BJ (cell line): ENCODE measurements at places on chromosomes 4 and X.

DNA sequence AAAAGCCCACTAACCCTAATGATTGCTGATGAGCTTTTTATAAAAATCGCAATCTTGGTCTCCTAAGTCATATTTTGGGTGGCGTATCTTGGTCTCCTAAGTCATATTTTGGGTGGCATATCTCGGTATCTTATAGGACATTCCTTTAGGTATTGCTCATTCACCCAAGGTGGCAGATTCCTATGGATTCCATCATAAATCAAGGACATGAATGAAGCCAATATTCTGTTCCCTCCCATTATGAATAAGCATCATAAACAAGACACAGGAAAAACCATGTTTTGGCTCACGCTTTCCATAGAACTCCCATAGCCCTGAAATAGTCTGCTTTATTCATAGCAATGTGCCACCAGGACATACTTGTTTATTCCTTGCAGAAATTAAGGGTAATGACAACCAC is 95.0 kb upstream of the CD99 start:
- no peak for DNase-seq

DNA sequence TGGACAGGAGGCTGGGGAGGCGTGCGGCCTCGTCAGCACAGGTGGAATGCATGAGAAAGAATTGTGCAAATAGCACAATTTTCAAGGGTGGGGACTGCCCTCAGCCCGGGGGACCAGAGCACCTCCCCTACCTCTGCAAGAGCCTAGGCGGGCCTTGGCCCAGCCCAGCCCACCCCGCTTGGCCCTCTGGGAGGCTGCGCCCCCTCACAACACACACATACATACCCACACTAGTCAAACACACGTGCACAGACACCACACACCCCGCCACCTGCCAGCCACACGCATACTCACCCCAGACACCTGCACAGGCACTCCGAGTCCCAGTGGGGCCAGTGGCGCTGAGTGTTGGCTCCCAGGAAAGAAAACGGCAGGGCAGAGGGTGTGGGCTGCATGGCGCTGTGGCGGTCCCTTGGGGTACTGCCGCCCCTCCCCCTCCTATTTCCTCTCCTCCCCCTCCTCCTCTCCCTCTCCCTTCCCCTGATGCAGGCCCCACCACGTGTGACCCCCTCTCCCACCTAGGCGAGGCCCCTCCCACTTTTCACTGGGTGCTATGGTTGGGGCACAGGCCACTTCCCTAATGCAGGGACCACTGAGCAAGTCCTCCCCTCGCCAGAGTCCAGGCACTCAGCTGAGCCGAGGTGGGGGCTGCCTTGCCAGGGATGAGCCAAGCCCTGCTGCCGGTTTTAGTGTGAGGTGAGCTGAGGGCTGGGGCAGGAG is 84.5 kb downstream of the FAM53A start:
- DNase-seq: no peak

GRCh38 chr4:41339812-41340809 is 83.4 kb downstream of the UCHL1 start:
- peak; percentile 94 for DNase-seq

DNA sequence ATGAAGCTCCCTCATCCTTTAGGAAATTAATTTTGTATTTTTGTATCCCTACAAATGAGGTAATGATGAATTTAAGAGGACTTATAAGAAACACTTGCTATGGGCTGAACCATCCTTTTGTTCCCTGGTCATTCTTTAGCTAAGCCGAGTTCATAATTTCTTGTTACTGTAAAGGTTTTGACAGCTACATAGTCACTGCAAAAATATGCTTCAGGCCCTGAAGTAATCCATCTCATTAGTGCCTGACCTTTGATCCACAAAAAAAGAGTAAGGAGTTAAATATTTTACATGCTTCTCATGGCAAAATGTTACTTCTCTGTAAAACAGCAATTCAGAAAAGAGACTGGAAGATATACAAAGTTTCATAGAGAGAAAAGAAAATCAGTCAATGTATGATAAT is 290.6 kb upstream of the SLIT2 start:
- DNase-seq: peak; percentile 49

- no peak for DNase-seq
Measured at GRCh38 chr4:125020089-125021034, 294.4 kb upstream of the FAT4 start.

- DNase-seq: no peak
Measured at GRCh38 chrX:101482296-101482695, 3.0 kb upstream of the ARMCX4 start.

DNA sequence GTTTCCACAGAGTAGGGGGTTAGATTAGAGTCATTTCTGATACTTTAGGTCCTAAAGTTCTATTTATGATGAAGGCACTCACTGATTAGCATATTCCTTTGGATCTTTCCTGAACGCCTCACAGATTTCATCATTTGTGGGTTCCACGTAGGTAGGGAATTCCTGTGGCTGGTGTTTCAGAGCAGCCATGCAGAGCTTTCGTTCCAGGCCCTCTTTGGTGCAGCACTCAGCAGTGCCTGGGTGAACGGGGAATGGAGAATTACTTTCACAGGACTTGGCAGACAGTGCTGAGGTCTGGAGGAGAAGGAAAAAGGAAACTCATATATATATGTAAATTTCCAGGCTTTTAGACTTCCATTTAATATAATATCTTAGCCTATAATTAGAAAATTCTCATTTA is 18.5 kb downstream of the GC start:
- DNase-seq: no peak

GRCh38 chr4:79044141-79044659 is 105.0 kb upstream of the PAQR3 start:
- no peak for DNase-seq

- DNase-seq: no peak
Measured at GRCh38 chr4:65535113-65535512, 135.2 kb downstream of the EPHA5 start.

DNA sequence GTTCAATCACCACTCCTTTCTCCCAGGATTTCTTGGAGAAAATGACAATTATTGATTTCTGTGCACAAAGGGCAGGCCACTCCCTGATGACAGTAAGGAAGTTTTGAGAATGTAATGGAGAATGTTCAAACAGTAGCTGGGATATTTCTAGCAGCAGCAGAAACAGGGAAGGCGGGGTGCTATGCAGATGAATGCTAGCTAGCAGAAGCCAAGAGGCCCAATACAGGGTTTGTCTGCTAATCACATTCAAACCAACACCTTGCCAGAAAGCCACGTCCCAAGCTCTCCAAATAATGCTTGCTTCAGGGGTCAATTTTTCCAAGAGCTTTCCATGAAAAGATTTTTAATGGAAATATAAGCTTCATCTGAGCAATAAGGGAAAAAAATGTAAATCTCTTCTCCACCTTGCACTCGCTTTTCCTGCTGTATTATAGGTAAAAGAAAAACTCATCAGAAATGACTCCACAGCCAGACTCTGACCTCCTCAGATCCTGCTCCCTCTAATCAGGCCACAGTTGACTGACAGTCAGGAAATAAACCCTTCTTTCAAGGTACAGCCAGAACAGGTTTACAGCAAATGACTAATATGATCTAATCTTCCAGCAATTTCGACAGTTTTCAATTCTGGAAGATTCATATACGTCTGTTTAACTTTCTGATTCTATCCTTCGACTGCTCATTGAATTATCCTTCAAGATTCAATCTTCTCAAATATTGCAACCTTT is 84.7 kb upstream of the PCDH19 start:
- DNase-seq: no peak

- DNase-seq: no peak
Measured at GRCh38 chr4:171718665-171719064, 94.5 kb upstream of the GALNTL6 start.

DNA sequence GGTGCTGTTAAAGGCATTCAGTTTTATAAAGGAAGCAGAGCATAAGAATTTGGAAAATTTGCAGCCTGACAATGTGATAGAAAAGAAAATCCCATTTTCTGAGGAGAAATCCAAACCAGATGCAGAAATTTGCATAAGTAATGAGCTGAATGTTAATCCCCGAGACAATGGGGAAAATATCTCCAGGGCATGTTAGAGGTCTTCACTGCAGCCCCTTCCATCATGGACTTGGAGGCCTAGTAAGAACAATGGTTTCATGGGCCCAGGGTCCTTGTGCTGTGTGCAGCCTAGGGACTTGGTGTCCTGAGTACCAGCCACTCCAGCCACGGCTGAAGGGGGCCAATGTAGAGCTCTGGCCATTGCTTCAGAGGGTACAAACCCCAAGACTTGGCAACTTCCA is 542.7 kb upstream of the NR3C2 start:
- no peak for DNase-seq

- no peak for DNase-seq
Measured at GRCh38 chr4:1169691-1170096, 2.7 kb downstream of the SPON2 start.

DNA sequence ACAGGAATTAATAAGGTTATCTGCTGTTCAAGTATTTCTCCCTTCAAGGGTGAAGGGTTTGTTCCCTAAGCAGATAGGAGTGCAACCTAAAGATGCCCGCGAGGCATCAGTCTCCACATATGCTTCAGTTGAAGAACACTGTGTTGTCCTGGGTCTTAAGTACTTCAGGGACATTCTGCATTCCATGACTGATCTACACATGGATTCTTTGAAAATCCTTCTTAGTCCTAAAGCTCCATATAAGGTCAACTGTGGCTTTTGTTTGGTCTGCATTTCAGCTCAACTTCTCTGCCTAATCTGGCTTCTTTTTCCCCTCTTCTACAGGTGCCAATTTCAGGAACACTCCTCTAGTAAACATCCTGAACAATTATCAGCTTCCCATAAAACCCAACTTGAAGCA is 21.8 kb upstream of the CTSO start:
- DNase-seq: no peak

- DNase-seq: no peak
Measured at GRCh38 chr4:99821918-99822503, 5.4 kb downstream of the DAPP1 start.

DNA sequence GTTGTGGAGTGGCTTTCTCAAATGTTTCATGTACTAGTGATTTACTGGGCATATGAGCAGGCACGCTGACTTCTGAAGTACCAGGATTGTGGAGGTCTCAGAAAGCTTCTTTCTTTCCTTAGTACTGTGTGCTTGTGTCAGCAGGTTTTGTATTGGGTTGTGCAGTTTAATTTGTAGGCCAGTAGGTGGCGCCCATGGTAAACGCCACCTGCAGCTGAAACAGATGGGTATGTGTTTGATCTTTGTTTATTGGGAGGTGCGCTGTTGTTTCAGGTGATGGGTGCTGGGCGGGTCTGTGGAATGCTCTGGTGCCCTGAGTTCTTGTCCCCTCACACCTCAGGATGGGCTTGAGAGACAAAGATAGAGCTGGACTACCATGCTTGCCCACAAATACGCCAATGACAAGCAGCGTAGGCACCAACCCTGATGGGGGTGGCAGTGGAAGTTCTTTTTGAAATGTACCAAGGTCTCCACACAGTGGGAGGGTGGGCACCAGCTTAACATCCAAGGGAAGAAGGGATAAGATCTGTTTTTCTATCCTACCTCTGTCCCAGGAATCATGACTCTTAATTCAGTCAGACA is 141.5 kb downstream of the RPS6KA6 start:
- no peak for DNase-seq
